Chondrocyte (in vitro differentiated cells): ENCODE measurements at places on chromosomes 6 and 20.

GRCh38 chr6:79676785-79677736 is 45.9 kb downstream of the SH3BGRL2 start:
- DNase-seq = no peak

GRCh38 chr6:170436209-170436809 is 116.8 kb downstream of the PSMB1 start:
- DNase-seq = no peak

DNA sequence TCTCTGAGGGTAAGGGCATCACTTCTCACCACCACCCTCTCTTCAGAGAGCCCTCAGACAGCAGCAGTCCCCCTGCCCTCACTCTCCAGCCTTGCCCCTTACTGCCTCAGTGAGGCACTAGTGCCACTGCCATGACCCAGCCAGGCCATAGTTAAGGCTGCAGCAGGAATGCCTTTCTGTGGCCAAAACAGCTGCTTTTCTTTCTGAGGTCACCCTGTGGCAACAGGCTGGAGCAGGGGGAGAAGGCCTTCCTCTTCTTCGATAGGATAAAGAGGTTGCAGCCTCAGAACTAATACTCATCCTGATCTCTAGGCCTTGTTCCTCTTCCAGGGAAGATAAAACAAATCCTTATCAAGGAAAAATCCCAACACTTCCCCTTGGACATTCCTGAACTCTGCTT is 56.8 kb upstream of the ECI2 start:
- no peak for DNase-seq

DNA sequence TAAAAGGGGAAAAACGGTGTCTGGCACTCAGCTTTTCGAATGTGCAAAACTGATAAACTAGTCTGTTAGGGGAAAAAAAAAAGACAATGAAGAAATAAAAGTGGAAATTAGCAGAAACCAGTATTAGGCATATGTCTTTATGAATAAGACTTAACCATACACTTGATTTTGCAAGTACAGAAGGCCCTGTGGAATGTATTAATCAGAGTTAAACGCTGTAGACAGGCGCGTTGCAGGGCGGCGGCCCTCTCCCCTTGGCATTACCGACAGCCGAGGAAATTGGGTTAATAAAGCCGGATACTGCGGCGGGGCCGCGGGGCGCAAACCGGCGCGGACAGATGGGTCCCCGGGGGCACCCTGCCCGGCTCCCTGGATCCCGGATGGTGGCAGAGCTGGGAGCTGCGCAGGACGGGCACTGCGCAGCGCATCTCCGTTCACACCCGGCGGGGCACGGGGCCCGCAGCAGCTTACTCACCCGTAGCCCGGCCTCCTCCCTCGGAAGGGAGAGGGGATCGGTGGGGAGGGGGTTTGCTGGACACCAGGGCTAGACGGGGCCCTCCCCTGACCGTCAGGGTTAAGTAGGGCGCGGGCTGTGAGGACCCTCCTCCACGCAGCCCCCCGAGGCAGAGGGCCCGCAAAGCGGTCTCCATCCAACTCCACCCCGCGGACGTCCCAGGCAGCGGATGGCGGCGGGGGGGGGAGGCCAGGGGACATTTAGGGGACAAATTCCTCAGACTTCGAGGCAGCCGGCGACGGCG is 2.0 kb downstream of the BHLHE23 start:
- no peak for DNase-seq

- no peak for DNase-seq
These were observed 341.5 kb downstream of the TFAP2A start for GRCh38 chr6:10073341-10073740.

- no peak for DNase-seq
These were observed 70.8 kb downstream of the MAP3K5 start for GRCh38 chr6:136721467-136721866.

GRCh38 chr20:64255361-64256281 is at the start of gene PCMTD2:
TSS of gene PCMTD2 (plus strand) at chr20:64255748. CDS start at chr20:64259966, 4,218 bp downstream.
- no peak for DNase-seq

DNA sequence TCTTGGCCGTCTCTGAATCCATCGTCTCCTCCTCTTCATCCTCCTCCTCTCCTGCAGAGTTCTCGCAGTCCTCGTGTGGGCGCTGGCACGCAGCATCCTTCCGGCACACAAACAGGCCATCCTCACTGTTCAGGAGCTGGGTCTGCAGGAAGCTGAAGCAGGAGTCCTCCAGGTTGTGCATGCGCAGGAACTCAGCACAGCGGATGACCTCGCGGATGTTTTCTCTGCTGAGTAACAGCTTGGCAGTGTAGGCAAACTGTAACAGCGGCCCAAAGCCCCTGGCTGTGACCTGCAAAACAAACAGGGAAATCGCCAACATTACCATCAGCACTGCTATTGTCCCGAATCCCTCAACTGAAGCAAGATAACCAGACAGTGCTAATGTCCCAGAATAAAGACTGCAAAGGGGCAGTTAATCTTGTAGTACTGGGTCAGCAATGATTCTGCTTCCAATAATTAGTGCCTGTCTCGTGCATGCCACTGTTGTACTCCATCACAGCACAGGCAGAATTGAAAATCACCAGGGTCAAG is 57.4 kb downstream of the GJA10 start:
- DNase-seq = no peak

- no peak for DNase-seq
These were observed 17.7 kb upstream of the COX7A2 start for GRCh38 chr6:75261299-75261698.

GRCh38 chr20:8175741-8176675 is 43.9 kb downstream of the PLCB1 start:
- DNase-seq = no peak

GRCh38 chr6:3247255-3248146 is 11.2 kb upstream of the PSMG4 start:
- no peak for DNase-seq

DNA sequence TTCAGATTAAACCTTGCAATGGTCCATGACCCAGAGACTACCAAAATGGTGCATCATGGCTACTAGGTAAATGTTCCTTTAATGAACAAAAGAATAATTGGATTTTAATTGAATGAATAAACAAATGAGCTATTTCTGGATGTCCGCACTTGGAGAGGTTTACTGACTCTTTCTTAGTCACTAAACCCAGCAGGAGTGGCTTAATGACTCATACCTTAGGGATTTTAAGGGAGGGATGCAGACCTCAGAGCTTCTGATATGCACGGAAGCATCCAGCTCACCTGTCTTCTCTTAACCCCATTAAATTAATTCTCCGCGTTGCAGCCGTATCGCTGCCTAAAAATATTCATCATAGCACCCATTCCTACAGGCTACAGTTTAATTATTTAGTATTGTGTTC is 970.0 kb upstream of the SLC35B3 start:
- no peak for DNase-seq

DNA sequence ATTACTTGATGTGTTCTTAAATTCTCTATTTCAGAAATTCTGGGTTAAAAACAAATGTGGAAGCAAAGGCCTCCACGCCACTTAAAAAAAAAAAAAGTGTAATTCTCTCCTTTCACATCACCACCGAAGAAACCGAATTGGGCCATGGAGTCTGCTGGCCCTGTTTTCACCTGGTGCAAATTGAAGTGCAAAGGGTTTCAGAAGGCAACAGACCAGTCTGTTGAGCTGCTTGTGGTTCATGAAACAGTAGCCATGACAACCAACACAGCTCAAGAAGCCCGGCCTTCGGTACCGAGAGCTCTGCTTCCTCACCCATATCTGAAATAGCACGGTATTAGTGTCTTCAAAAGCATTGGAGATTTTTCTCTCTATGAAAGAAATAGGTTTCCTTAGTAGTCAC is 63.1 kb downstream of the GMPR start:
- DNase-seq = no peak

GRCh38 chr6:149084808-149085556 is 232.5 kb upstream of the TAB2 start:
- no peak for DNase-seq

- DNase-seq = no peak
These were observed 60.0 kb upstream of the ZNF831 start for GRCh38 chr20:59103573-59103972.

- DNase-seq = peak; percentile 76
These were observed 14.7 kb downstream of the ZNF335 start for GRCh38 chr20:45957021-45957941.

DNA sequence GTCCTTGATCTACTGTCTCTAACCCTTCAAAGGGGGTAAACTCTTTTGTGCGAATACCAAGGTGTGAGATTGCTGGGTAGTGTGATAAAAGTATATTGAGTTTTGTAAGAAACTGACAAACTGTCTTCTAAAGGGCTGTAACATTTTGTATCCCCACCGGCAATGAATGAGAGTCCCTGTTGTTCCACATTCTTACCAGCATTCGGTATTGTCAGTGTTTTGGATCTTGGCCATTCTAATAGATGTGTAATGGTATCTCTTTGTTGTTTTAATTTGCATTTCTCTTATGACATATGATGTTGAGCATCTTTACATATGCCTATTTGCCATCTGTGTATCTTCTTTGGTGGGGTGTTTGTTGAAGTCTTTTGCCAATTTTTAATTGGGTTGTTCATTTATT is 1090.7 kb downstream of the KIF16B start:
- DNase-seq = no peak

GRCh38 chr6:109503327-109504224 is 20.6 kb upstream of the ZBTB24 start:
- no peak for DNase-seq

DNA sequence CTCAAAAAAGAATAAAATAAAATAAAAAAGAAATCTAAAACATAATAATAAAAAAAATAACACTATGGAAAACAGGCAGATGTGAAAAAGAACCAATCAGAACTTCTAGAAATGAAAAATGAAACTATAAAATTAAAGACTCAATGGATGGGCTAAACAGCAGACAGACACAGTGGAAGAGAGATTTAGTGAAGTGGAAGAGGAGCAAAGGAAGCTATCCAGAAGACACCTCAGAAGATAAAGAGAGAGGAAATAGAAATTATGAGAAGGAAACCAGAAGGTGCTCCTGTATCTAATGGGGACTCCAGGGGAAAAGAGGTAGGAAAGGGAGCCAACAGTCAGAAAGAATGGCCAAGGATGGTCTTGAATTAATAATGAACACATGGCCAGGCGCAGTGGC is 18.5 kb downstream of the LAMA5 start:
- no peak for DNase-seq

GRCh38 chr20:61882716-61883615 is 182.7 kb downstream of the TAF4 start:
- DNase-seq = no peak

DNA sequence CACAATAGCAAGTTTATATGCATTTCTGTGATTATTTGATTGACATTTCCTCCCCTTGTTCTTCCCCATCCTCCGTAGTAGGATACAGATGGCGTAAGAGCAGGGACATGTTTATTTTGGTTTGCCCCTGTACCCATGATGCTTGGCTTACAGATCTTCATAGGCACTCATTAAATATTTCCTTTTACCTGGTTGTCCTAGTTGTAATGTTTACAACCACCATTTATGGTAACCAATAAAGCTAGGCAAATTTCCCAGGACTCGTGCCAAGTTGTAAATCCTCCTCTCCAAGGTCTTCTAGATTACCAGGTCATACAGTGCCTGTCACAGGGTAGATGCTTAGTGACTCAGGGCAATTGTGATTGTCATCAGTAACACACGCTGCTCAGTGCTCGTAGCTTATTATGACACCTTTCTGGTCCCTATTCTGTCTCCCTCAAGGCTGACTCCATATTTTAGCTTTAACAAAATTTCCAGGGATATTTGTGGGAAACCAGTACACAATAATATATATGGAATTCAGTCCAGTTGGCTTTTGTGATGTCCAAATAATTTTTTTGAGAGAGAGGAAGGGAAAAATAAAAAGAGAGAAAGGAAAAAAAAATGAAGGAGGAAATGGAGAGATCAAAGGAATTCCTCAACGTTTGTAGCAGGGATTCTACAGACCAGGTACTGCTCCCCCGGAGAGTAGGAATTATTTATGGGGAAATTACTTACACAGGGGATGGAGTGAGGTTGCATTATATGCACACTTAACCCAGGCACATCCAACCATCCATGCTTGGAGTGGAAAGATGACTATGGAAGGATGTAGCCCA is 24.6 kb downstream of the CYP24A1 start:
- DNase-seq = no peak

GRCh38 chr6:45480752-45481415 is 103.2 kb upstream of the SUPT3H start:
- no peak for DNase-seq

DNA sequence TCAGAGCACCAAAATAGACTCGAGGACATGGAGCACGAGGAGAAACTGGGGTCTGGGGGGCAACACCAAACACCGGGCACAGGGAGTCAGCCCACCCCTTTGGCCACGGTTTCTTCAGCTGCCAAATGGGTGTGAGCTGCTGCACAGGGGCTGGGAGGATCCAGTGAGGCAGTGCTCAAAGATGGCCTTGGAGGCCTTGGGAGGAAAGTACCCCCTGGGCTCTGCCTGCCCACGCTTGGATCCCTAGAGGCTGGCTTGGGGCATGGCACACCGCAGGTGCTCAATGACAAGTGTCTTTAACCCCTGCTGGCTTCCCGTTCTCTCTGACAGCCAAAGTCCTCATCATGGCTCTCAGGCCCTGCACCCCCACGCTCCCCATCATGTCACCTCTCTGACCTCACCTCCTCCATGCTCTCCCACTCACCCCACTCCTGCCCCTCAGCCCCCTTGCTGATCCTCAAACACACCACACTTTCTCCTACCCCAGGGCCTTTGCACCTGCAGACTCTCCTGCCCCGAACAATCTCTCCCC is 190.3 kb downstream of the ANKRD60 start:
- peak; percentile 50 for DNase-seq

DNA sequence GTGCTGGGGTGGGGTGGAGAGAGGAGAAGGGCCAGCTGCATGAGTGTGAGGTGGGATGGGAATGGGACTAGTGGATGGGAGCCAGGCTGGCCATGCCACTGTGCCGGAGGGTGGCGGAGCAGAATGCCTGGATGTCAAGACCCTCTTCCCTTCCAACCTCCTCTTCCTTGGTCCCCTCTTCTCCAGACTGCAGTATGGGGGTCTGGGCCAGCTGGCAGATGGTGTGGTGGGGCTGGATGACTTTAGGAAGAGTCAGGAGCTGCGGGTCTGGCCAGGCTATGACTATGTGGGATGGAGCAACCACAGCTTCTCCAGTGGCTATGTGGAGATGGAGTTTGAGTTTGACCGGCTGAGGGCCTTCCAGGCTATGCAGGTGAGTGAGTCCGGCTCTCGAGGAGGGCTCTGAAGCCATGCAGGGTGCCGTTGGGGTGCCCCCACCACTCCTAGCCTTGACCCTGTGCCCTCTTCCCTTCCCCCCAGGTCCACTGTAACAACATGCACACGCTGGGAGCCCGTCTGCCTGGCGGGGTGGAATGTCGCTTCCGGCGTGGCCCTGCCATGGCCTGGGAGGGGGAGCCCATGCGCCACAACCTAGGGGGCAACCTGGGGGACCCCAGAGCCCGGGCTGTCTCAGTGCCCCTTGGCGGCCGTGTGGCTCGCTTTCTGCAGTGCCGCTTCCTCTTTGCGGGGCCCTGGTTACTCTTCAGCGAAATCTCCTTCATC is 7.7 kb downstream of the DDR1 start:
- no peak for DNase-seq

DNA sequence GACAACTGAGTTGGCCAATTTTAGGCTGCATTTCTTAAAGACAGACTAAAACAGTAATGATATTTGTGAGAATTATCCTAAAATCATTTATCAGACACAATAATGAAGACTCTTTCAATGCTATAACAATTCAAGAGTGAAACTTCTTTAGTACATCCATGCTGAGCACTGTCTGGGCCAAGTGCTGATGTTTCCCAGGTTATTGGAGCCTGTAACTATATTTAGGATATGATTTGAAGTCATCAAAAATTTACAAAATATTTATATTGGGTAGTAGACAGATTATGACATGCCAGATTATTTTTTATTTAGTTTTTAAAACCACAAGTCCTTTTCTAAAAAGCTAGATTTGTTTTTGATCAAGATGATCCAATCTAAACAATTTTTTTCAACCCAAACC is 45.1 kb downstream of the FHL5 start:
- no peak for DNase-seq
